AG09319 (cell line): ENCODE measurements at places on chromosomes 6 and 20.

- DNase-seq, result peak; percentile 23
Observed at GRCh38 chr6:13813621-13814175, 659 bp downstream of the MCUR1 start.

DNA sequence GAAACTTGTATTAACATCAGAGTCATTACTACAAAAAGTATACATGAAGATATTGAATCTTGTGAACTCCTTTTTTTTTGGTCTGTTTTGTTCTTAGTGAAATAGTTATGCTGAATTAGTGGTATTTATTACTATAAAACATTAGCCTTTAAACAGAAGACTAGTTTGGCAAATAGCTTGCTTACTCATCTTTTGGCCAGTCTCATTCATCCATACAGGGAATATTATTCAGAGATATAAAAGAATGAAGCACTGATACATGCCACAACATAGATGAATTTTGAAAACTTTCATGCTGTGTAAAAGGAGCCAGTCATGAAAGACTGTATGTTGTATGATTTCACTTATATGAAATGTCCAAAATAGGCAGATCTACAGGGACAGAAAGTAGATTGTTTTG lies 205.9 kb downstream of the ZFAND3 start:
- DNase-seq, result no peak

DNA sequence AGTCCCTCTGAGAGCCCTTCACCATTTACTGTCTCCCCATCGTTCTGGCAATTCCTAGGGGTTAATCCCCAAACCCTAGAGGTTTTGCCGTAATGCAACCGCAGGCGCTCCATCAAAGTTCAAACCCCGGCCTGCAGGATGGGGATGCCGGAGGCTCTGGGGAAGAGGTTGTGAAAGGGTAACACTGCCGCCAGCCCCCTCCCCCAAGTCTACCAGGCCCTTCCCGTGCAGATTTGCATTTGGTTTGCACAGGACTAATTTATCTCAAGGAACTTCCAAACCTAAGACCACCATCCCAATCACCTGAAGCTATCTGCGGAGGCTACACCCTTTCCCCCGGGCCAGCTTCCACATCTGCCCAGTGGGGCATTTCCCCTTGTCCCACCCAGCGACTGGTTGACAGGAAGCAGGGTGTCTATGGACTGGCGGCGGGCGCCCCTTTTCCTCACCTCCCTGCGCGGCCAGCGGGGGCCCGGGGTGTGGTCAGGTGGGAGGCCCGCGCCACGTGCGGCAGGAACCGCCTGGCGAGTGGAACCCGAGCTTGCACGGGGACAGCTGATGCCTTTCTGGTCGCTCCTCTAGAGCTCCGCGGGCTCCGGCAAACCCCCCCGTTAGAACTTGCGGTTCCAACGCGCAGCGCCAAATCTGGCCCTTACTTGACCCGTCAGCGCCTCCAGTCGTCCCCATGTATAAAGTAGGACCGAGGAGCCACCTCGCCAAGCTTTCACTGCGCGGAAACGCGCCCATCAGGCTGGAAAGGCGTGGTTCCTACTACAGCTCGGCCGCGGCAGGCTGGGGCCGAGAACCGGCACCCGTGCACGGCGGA lies 9.4 kb upstream of the SLC4A11 start:
- DNase-seq, result no peak

- DNase-seq, result no peak
Observed at GRCh38 chr6:133526436-133526835, 285.3 kb downstream of the EYA4 start.

- DNase-seq, result no peak
Observed at GRCh38 chr6:48134246-48134645, 23.2 kb upstream of the PTCHD4 start.

DNA sequence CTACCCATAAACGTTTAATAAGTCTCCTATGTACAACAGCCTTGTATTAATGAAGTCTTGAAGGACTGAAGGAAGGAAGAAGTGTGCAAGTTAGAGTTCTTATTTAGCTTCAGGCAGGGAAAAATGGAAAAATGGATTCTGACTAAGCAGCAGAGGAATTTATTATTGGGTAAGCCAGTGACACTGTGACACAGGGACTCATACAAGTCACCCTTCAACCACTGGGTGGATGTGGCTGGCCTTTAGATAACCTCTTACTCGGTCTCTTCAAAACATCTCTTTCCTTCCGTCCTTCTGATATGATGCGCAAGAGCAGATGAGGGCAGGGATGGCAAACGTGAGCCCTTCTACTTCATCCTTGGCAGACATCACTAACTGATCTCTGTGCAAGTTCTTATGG lies 145.6 kb downstream of the DHX35 start:
- no peak for DNase-seq

GRCh38 chr6:45661661-45662060 lies 283.9 kb upstream of the SUPT3H start:
- DNase-seq, result peak; percentile 83

DNA sequence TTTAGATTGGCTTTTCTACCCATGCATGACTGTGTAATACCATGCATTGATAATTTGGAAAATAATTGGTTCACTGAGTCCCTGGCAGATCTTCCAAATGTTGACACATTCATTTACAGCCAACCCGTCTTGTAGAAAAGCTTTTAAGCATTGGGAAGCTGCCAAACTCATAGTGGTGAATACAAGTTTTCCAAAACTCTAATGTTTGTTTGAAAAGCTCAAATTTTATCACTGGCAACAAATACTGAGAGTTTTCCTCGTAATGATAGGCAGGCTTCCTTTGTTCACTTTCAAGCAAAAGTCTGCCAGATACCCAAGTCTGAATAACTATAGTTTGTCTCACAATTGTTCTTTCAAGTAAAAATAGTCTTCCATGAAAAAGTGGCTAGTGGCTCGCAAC lies 143.0 kb downstream of the FIG4 start:
- no peak for DNase-seq

GRCh38 chr6:16649241-16649640 lies 112.0 kb downstream of the ATXN1 start:
- DNase-seq, result no peak

GRCh38 chr6:16533210-16533609 lies 228.1 kb downstream of the ATXN1 start:
- no peak for DNase-seq

DNA sequence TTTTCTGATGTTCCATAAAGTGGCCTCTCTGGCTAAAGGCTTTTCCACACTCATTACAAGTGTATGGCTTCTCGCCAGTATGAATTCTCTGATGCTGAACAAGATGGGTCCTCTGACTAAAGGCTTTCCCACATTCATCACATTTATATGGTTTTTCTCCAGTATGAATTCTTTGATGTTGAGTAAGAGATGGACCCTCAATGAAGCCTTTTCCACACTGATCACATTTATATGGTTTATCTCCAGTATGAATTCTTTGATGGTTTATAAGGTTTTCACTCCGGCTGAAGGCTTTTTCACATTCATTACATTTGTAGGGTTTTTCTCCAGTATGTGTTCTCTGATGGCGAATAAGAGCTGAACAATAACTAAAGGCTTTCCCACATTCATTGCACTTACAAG lies 20.4 kb downstream of the ZNF184 start:
- no peak for DNase-seq

GRCh38 chr6:71406865-71407860 lies 118.6 kb downstream of the OGFRL1 start:
- DNase-seq, result no peak

DNA sequence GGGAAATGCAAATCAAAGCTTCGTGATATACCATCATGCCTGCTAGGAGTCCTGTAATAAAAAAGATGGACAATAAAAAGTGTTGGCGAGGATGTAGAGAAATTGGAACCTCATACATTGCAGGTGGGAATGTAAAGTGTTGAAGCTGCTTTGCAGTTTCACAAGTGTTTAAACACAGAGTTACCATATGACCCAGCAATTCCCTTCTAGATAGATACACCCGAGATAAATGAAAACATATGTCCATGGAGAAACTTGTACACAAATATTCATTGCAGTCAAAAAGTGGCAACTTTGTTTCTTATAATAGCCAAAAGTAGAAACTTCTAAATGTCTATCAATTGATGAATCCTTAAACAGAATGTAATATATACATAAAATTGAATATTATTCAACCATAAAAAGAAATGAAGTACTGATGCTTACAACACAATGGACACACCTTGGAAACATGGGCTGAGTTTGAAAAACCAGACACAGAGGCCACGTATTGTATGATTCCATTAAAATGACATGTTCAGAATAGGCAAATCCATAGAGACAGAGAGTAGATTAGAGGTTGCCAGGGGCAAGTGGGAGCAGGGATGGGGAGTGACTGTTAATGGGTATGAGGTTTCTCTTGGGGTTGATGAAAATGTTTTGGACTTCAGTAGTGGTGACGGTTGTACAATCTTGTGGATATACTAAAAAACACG lies 20.8 kb upstream of the ERVFRD-1 start:
- no peak for DNase-seq
